ENCODE measurements at places on chromosomes 7 and 10. TPM values are rescaled to one million over a fixed set of nuclear protein-coding genes. Genes with fewer than 3 reads are reported as not detected.

DNA sequence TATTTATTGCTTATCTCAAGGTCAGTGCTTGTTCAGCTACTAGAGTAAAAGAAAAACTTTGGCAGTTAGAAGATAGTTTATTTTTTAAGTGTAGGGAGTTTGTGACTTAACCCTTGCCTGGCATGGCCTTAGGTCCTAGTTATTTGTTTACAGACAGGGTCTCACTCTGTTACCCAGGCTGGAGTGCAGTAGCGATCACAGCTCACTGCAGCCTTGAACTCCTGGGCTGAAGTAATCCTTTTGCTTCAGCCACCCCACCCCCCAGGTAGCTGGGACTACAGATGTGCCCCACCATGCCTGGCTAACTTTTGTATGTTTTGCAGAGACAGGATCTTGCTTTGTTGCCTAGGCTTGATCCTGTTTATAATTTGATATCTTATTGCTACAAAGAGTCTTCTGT, 4.2 kb downstream of the ANLN start:
- DNase-seq = no peak

DNA sequence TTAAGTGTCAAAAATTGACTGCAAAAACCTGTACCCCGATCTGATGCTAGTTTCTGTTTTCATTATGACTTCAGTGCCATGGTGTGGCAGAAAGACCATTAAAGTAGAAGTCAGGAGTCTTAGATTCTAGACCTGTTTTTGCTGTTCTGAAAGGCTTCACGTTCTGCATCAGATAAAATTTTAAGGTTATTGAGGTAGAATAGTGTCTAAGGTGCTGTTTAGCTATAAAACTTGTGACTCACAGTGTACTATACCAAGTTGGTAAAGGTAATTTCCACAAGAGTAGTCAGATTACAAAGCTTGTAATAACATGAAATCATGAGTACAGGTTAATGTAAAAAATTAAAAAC, 38.6 kb downstream of the ZNRF2 start:
- DNase-seq = no peak

- no peak for DNase-seq
Measured at GRCh38 chr7:84204655-84205054, 10.1 kb upstream of the SEMA3A start.

DNA sequence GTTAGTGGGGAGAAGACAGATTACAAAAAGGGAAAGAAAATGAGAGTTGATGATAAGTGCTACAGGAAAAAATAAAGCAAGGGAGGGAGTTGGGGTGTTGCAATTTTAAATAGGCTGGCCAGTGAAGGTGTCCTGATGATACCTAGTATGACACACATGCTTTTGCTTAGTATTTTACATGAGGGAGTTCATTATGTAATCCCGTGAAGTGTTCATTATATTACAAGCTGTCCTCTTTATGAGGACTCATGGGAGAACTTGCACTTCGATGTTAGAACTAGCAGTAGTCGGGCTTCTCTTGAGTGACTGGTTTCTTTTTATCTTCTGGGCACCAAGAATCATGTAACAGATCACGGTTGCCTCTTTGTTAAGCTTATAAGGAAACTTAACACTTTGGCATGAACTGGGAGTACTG, 102.3 kb upstream of the MTPN start:
- no peak for DNase-seq

DNA sequence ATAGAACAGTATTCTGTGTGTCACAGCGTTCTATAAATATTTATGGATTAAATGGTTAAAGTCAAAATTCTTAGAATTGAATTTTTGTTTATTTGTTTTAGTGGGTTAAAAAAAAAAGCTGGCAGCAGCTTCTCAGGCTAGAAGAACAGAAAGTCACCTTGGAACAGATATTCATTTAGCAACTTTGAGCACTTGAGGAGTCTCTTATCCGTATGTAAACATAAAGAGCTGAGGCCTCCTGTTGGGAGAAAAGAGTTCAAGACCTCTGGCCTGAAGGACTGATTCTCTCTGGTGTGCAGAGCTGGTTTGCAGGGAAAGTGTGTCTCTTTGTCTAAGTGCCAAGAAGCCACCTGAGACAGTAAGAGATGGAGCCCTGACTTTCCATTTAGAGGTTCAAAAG, 109.9 kb downstream of the HERPUD2 start:
- no peak for DNase-seq

CYP3A7 gene
- not detected for total RNA-seq

FAM180A gene
- total RNA-seq = 0.43 TPM

CACNA2D1 gene
- 11.1 TPM for total RNA-seq

Data from SK-MEL-5 (cell line).